ENCODE measurements at places on chromosomes 7 and 10.

GRCh38 chr7:113086431-113086888 lies at the start of gene GPR85:
Gene GPR85, minus strand, starts transcription at chr7:113086827. Its CDS starts 2,106 bp downstream, at chr7:113084721.
- DNase-seq = no peak

- no peak for DNase-seq
Observed at GRCh38 chr7:39035903-39036302, 58.2 kb downstream of the POU6F2 start.

DNA sequence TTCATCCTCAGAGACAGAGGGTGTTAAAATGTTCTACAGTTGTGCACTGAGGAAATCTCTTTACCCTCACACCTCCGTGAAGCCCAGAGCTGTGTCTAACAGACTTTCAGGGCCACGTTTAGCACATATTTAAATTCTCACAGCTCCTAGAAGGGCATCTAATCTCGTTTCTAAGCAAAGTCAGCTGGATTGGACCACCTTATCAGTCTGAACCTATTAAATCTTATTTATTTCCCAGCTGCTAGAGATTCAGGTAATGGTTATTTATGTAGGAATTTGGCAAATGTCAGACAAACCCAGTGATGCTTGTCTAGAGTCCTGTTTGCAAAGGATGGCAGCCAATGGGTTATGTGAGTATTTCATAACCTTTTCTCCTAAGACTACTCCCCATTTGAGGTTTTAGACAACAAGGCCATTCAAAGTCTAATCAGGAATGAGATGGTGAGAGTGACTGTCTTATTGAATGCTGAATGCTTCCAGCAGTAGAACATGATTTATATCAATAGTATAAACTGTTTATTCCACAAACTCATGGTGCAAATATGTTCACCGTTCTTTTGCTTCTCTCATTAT lies 54.8 kb upstream of the EXOC4 start:
- DNase-seq = no peak

DNA sequence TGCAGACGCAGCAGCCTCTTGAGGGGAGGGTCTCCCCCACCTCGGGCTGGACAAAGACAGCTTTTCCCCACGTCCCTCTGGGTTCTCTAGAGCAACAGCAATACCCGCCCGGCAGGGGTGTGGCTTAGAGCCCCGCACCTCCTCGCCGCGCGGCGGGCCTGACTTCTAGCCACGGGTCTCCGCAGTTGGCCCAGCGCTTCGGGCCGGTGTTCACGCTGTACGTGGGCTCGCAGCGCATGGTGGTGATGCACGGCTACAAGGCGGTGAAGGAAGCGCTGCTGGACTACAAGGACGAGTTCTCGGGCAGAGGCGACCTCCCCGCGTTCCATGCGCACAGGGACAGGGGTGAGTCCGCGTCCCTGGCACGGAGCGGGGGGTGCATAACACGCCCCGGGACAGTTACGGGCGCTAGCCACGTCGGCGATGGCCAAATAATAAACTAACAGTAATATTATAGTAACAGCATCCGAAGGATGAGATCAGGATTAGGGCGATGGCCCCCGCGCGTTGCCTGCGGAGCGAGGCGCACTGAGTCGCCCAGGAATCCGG lies 1.2 kb downstream of the CYP2E1 start:
- DNase-seq = no peak

GRCh38 chr7:37342688-37343471 lies 105.8 kb downstream of the ELMO1 start:
- peak; percentile 54 for DNase-seq

- DNase-seq = no peak
Observed at GRCh38 chr7:155907450-155908200, 95.4 kb upstream of the SHH start.

DNA sequence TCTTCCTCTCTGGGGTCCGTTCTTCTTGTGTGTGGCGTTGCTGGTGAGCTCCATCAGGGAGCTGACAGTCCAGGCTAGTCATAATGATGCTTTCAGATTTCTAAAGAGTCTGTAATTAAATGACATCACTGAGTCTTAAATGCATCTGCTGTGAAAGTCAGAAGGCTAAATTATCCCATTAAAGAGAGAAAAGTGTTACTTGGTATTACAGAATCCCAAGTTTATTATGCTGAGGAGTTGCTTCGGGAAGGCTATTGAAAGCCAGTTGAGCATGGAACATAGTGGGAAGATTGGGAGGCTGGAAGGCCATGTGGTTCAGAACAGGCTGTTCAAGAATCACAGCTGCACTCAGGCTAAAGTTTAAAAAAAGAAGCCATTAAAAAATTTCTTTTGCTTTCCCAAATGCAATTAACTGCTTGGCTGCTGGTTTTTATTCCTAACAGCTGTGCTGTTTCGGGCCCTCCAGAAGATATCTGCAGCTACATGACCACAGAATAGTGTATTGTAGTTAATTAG lies 342.6 kb upstream of the LRGUK start:
- DNase-seq = no peak

- no peak for DNase-seq
Observed at GRCh38 chr10:90888387-90888786, 16.6 kb downstream of the RPP30 start.

GRCh38 chr7:30070052-30070451 lies 41.8 kb downstream of the PLEKHA8 start:
- DNase-seq = no peak

DNA sequence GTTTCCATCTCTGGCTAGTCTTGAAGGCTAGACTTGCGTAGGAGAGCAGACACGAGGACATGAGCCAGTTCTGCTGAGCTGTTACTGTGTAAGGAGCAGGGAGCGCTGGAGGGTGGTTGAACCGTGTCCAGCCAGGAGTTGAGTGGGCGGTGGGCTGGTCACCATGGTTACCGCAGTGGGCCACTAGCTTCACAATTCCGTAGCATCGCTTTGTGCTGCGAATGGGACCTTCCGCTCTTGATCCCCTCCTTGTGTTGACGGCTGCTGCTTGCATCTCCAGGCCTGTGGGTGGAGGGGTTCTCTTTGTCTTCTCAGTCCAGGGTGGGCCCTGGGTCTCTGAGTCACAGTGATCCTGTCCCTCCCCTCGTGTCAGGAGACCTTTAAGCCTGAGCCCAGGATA lies 49.4 kb upstream of the OCM start:
- no peak for DNase-seq

GRCh38 chr7:78066599-78066998 lies 268.0 kb downstream of the PHTF2 start:
- no peak for DNase-seq

DNA sequence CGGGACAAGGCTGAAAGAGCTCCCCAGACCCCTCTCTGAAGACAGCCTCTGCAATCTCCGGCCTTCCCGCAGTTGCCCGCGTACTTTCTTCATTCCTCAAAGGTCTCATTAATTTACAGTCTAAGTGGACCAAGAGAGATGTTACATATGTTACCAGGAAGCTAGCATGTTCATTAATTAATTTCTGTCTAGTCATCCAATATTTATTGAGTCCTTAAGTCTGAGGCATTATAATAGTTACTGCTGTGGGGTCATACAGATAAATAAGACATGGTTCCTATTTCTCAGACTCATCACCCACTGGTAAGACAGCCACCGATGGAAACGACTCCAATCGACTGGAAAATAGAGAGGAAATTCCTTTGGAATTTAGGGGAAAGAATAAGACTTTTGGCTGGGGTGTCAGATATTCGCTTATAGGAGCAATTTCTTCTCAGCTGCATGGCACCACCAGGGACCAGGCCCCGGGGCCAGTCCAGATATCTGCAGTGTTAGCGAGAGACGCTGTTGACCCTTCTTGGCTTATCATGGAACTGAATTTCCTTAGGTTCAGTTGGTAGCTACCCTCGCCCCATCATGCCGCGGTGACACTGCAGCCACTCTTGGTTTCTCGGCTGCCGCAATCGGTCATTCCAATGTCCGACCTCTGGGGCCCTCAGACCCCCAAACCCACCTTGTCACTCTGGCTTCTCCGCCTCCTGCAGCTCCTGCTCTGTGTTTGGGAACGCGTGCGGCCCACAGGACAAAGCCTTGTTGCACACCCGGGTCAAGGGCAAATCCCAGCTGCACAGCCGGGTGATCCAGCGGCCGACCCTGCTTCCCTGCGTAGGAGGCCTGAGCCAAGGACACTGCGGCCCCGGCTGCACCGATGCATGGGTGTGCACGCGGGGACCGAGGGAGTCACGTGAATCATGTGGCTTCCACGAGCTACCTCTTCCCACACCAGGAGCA lies 383.2 kb downstream of the DNAJB6 start:
- no peak for DNase-seq

DNA sequence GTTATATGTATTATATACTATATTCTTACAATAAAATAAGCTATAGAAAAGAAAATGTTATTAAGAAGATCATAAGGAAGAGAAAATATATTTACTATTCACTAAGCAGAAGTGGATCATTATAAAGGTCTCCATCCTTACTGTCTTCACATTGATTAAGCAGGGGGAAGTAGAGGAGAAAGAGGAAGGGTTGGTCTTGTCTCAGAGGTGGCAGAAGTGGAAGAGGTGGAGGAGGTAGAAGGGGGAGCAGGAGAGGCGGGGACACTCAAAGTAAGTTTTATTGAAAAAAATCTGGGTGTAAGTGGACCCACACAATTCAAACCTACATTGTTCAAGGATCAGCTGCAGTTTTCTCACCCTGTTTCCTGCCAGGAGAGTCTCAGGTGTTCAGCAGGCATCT lies 28.9 kb upstream of the ERCC6 start:
- no peak for DNase-seq

- DNase-seq = no peak
Observed at GRCh38 chr10:103663236-103663635, 169.7 kb downstream of the NEURL1 start.

GRCh38 chr7:14000247-14000646 lies 10.8 kb upstream of the ETV1 start:
- no peak for DNase-seq

DNA sequence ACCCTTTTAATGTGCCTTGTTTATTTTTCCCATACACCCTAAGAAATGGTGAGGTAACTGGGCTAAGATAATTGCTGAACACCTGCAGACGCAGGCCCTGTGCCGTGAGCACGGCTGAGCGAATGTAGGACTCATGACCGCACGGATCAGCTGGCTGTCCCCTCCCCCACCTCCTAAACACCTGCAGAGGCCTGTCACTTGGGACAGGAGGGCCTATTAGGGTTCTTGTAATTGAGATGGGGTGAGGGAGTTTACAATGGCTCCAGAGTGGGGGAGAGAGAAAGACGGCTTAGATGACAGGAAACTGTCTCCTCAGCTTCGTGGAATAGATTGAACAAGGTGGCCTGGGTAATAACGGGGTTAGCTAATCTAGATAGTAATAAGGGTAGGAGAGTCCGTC lies 291.7 kb upstream of the HABP2 start:
- DNase-seq = no peak

DNA sequence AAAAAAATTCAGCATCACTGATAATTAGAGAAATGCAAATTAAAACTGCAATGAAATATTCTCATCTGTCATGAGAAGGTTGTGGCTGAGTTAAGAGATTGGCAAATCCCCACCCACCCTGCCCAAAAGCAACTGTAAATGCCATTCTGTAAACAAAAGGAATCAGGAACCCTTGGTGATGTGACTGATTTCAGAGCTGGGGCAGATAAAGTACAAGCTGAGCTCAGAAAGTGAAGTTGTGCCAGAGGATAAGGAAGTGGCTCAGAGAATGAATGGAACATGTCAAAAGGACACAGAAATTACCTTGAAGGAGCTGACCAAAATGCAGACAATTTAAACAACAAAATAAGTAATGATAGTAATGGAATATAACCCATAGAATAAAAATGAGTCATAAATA lies 32.7 kb upstream of the ARMS2 start:
- DNase-seq = no peak

DNA sequence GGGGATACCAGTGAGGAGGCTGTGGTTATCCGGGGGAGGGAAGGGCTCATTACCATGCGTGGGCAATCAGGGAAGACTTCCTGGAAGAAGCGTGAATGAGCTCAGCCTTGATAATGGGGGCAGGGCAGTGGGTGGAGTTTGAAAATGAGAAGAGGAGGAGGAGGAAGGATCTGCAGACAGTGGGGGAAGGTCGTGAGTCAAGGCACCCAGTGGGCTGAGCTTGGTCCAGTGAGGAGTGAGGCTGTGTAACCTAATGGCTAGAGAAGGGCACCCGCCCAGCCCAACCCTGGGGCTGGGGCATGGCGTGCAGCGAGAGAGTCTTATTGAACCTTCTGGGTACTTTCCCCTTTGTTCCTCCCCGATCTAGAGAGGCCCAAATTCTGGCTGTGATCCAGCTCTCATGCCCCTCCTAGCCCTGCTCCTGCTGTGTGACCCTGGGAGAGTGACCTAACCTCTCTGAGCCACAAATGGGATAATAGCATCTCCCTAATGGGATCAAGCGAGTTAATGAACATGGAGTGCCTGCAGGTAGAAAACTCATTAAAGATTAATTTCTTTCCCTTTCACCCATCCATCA lies 31.5 kb downstream of the CLIP2 start:
- no peak for DNase-seq

DNA sequence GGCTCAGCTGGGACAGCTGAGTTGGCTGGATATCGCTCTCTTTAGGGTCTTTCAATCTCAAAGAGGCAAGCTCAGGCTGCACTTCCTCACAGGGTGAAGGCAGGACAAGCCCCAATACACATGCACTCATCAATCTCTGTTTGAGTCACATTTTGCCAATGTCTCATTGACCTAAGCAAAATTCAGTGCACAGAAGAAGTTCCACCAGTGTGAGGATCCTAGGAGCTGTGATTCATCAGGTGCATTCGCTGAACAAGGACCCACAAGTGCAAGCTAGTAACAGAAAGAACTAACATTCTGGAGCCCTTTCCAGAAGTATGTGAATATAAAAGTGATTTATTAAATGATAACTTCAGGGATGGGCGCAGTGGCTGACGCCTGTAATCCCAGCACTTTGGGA lies 477.2 kb downstream of the GPAM start:
- DNase-seq = no peak

DNA sequence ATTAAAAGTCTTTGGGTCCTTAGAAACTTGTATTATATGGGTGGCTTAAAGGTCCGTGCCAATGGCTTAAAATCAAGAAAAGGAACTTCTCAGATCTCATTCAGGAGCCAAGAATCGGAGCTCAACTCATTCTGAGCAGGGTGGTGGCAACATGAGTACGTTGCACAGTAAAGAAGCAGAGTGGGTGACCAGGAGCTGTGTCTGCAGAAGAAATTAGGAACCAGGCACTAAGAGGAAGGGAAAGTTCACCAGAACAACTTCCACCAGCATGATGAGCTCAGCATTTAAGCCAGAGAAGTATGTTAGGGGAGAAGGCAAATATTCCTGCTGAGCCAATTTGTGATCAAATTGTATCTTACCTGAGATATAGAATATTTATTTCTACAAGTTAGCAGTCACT lies 236.0 kb upstream of the NRP1 start:
- DNase-seq = no peak

GRCh38 chr10:118816471-118817168 lies 61.9 kb upstream of the CACUL1 start:
- DNase-seq = no peak

DNA sequence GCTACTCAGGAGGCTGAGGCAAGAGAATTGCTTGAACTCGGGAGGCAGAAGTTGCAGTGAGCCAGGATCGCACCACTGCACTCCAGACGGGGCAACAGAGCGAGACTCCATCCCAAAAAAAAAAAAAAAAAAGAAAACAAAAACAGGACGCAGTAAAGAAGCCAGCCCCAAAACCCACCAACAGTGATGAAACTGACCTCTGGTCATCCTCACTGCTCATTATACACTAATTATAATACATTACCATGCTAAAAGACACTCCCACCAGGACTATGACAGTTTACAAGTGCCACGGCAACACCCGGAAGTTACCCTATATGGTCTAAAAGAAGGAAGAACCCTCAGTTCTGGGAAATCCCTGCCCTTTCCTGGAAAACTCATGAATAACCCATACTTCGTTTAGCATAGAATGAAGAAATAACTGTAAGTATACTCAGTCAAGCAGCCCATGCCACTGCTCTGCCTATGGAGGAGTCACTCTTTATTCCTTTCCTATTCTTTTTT lies 40.0 kb upstream of the EIF4H start:
- DNase-seq = peak; percentile 18

- DNase-seq = no peak
Observed at GRCh38 chr7:28497009-28497408, 84.7 kb downstream of the CREB5 start.

All from stimulated activated CD4-positive, alpha-beta T cell treated with anti-CD3 and anti-CD28 coated beads, Interleukin-12 subunit alpha, Interleukin-12 subunit beta, amount 100 ng/mL, for 48 hours (primary cell).